ENCODE measurements at places on chromosomes 5 and 9.

DNA sequence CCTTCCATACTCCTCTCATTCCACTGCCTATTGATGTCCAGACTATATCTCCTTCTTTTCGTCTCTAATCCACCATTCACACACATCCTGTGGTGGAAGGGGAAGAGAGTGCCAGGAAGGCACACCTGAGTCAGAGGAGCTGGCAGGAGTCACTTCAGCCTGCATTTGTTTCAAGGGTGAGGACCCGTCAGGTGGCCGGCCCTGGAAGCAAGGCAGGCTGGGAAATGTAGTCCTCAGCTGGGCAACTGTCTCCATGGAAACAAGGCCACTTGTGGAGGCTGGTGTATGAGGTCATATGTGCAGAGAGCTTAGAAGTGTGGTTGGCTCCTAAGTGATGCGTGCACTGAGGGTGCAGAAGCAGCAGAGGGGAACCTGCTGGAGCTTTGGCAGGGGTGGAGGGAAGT is 278.4 kb downstream of the NSG2 start:
- no peak for DNase-seq

GRCh38 chr9:34986540-34987047 is 3.0 kb upstream of the DNAJB5 start:
- no peak for DNase-seq

GRCh38 chr9:95316794-95317118 is 753 bp downstream of the FANCC start:
- peak; percentile 38 for DNase-seq

DNA sequence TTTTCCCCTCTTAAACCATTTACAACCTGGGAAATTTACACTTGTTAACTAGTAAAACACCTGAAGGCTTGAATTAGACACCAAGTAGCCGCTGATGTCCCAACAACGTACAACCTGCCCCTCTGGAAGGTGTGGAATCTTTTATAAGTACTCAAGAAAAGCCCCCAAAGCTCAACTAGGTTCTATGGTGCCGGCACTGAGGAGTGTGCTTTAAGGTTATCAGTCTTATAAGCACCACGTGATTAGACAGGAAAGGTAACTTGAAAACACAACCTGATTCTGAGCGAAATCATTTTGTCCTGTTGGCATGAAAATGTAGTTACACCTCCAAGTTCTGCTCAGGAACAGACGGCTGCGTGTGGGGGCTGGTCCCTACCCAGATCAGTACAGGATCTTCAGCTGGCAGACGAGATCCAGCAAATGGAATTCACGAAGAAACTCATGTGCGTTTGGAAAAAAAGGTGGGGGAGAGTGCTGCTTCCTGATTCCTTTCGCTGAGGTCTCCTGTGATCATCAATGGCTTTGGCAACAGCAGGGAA is 195.5 kb downstream of the MEF2C start:
- DNase-seq = no peak

GRCh38 chr5:43008363-43009153 is 31.6 kb downstream of the ANXA2R start:
- DNase-seq = peak; percentile 80

GRCh38 chr5:135069016-135069770 is 35.2 kb upstream of the PITX1 start:
- DNase-seq = no peak

- DNase-seq = no peak
Observed at GRCh38 chr5:884345-885126, 8.1 kb downstream of the BRD9 start.

GRCh38 chr9:137095664-137096517 is 9.1 kb downstream of the MAN1B1 start:
- no peak for DNase-seq

DNA sequence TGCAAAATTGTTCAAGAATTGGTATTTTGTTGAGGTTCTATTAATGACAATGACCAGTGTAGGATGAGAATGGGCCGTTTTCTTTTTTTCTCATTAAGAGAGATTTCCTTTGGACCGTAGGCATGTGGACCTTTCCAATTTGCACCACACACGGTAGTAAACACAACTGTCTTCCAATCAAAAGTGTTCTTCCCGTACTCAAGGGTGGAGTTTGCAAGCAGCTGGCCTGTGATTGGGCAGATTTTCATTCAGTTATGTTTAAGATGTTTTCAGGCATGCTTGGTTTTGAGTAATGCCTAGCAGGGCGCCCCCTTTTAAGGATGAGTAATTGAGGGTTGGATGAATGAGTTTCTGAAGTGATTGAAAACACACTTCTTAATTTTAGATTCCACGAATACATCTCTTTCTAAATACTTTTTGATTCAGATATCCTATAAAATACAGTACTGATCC is 2.5 kb downstream of the KDM3B start:
- DNase-seq = peak; percentile 44

- DNase-seq = no peak
Observed at GRCh38 chr9:35606138-35606504, 1.1 kb downstream of the TESK1 start.

DNA sequence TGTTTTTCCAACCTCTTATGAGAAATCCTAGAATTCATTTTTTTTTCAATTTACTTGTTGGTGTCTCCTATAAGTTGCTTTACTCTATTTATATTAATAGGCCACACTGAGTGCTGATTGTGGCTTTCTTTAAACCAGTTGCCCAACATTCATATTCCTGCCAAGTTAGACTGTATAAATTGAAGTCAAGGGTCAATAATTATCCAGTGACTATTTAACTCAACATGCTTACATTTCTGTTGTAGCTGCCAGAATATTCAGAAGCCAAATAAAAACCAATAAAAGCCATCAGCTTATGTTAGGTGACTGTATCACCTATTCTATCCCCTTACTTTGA is 169.0 kb downstream of the PTPRD start:
- no peak for DNase-seq

GRCh38 chr5:169918228-169918627 is 62.1 kb downstream of the INSYN2B start:
- DNase-seq = no peak

- no peak for DNase-seq
Observed at GRCh38 chr5:170380361-170380951, 8.7 kb downstream of the KCNMB1 start.

DNA sequence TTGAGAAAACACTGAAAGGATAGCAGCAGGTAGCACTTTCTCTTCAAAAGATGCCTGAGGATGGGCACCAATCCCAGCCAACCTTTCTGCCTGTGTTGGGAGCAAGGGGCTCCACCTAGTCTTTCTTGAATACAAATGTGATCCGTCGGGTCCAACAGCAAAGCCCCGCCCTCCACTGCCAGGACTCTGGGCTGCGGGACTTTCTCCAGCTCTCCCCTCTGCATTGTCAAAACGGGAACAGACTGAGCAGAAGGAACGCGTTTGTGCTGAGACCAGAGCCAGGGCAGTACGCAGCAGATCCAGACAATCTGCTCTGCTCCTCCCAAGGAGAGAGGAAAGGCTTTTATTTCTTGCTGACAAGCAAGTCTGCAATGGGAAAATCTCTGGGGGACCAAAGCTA is 139.7 kb downstream of the SEC61B start:
- no peak for DNase-seq

GRCh38 chr5:138635265-138635664 is 60.1 kb upstream of the HSPA9 start:
- no peak for DNase-seq

DNA sequence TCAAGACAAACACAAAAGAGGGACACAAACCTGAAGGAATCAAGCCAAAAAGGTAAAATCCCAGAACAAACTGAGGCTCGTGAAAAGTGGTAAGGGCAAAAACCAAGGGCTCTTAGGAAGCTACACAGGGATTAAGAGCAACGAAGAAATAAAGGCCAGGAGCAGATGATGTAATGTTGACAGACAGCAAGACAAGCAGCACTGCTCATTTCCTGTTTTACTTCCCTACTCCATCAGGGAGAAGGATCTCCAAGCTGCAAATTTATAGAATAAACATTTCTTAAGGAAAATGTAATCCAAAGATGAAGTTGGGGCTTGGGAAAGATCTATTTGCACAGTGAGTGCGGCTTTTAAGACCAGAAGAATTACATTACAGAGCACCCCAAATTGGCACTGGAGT is 182.3 kb upstream of the MAP1B start:
- DNase-seq = no peak

DNA sequence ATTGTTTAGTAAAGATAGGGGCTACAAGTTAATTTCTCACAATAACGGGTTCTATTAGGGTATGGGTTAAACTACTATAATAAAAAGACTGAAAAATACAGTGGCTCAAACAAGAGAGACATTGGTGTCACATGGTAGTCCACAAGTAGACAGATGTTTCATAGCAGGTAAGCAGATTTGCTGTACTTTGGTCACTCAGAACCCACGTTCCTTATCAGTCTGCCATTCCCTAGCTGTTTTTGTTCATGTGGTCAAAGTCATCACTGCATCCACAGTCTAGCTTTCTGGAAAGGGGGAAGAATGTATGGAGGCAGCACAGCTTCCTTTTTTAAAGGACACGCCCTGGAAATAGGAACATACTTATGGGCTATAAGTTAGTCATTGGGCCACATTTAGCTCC is 73.0 kb downstream of the SLC12A2 start:
- DNase-seq = no peak

- no peak for DNase-seq
Observed at GRCh38 chr9:107969141-107969540, 479.6 kb upstream of the KLF4 start.

GRCh38 chr5:112062181-112062580 is 305.2 kb upstream of the NREP start:
- no peak for DNase-seq

GRCh38 chr9:13607481-13608441 is 328.3 kb upstream of the MPDZ start:
- no peak for DNase-seq

GRCh38 chr9:22238809-22239684 is 207.6 kb upstream of the DMRTA1 start:
- peak; percentile 5 for DNase-seq

- no peak for DNase-seq
Observed at GRCh38 chr5:58641533-58641932, 58.7 kb downstream of the RAB3C start.
